Thymus (tissue), 14 donors: ENCODE measurements at places on chromosomes 6 and 20. TPM values are rescaled to one million over a fixed set of nuclear protein-coding genes. Genes with fewer than 3 reads are reported as not detected.

- no peak overlapping the region for H3K27ac ChIP-seq
- no peaks in the 10 kb centered on the region for H3K4me1 ChIP-seq
- H3K27me3 ChIP-seq, result no peaks in the 10 kb centered on the region
- DNase-seq, result no peak
These were observed 115.3 kb downstream of the AHI1 start for GRCh38 chr6:135382182-135382628.

GRCh38 chr20:44706301-44707017, 8.7 kb upstream of the CCN5 start:
- H3K4me1 ChIP-seq, result no peaks in the 10 kb centered on the region
- DNase-seq, result no peak
- no peak overlapping the region for H3K27ac ChIP-seq
- peaks cover 2% of the 10 kb centered on the region for H3K27me3 ChIP-seq

GRCh38 chr6:47733879-47734558, 35.6 kb downstream of the ADGRF4 start:
- H3K27me3 ChIP-seq, result no peaks in the 10 kb centered on the region
- no peak overlapping the region for H3K27ac ChIP-seq

GRCh38 chr6:125104425-125104824, 49.1 kb upstream of the TPD52L1 start:
- no peak for DNase-seq
- no peaks in the 10 kb centered on the region for H3K27me3 ChIP-seq
- H3K4me1 ChIP-seq, result peaks cover 4% of the 10 kb centered on the region
- no peak overlapping the region for H3K4me3 ChIP-seq
- no peaks in the 10 kb centered on the region for H3K36me3 ChIP-seq

DNA sequence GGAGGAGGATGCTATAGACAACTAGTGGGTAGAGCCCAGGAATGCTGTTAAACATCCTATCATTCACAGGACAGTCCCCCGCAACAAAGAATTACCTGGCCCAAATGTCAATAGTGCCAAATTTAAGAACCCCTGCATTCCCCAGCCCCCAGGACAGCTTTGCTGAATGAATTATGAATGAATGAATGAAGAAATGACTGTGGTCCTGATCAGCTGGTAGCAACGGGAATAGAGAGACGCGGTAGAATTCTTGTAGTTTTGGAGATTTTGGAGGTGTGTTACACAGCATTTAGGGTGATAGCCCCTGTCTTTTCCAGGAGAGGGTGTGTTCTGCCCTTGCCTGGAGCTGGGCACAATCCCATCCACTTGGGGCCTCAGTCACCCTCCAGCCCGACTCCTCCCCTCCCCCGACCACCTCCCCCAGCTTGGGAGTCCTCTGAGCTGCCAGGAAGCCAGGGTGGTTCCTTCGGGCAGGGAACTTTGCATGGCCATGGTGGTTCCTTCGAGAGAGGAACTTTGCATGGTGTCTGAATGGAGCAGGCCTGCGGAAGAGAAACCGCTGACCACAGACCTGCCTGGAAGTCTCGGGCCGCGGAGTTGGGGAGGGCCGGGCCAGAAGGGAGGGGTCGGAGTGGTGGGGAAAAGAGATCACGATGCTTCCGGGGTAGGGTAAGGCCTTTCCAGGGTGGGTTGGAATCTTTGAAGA, 1.0 kb upstream of the HCK start:
- DNase-seq, result no peak
- peaks cover 52% of the 10 kb centered on the region for H3K27me3 ChIP-seq
- H3K27ac ChIP-seq, result no peak overlapping the region
- H3K36me3 ChIP-seq, result no peaks in the 10 kb centered on the region
- H3K4me1 ChIP-seq, result no peaks in the 10 kb centered on the region

DNA sequence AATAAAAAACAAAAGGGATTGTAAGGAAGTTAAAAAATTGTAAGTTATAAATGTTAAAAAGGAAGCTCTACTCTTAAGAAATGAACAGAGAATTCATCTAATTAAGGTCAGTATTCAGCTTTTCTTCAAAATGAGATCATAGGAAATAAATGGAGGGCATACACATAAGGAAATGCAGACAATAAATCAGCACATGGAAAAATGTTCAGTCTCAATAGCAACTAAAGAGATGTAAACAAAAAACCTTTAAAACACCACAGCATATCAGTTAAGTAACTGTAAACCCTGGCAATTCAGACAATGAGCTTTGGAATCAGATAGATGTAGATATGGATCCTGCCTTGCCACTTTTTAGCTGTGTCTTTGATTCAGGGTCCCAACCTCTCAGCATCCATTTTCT, 24.0 kb upstream of the CLIC5 start:
- H3K27ac ChIP-seq, result no peak overlapping the region
- no peaks in the 10 kb centered on the region for H3K36me3 ChIP-seq
- H3K4me1 ChIP-seq, result no peaks in the 10 kb centered on the region
- no peak overlapping the region for H3K4me3 ChIP-seq
- no peaks in the 10 kb centered on the region for H3K27me3 ChIP-seq

DNA sequence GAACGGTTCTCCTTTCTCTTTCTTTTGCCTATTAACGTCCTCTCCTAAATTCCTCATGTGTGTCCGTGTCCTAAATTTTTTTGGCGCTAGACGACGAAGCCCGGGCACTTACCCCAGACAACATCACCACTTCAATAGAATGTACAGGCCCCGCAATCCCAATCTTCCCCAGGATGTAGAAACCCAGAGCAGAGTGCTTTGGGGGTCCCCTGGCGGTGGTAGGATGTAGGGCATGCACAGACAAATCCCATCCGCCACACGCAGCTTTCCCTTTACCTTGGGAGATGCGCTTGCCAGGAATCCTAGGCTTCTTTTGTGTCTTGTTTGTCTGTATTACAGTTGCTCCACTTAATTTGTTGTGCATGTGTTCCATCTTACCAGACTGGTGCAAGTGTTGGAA, 417.3 kb upstream of the ARID1B start:
- no peaks in the 10 kb centered on the region for H3K27me3 ChIP-seq
- no peak overlapping the region for H3K27ac ChIP-seq
- no peak for DNase-seq
- H3K36me3 ChIP-seq, result no peaks in the 10 kb centered on the region

DNA sequence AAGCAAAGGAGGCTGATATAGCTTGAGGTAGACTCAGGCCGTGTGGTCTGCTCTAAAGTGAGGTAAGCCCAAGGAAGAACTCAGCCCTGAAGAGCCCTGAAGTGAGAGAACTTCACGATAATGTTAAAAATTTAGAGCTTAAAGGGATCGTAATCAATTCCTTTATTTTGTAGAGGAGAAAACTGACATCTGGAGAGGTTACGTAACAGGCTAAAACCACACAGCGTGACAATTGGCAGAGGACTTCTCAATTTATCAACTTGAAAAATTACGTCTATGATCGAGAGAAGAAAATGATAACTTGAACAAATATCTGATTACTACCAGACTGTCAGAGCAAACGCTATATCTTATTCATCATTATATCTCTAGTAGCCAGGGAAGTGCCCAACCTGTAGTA, 121.8 kb upstream of the FOXO3 start:
- H3K4me1 ChIP-seq, result no peaks in the 10 kb centered on the region
- H3K36me3 ChIP-seq, result no peaks in the 10 kb centered on the region
- H3K4me3 ChIP-seq, result no peak overlapping the region
- H3K27me3 ChIP-seq, result no peaks in the 10 kb centered on the region
- H3K27ac ChIP-seq, result no peak overlapping the region
- DNase-seq, result no peak

DNA sequence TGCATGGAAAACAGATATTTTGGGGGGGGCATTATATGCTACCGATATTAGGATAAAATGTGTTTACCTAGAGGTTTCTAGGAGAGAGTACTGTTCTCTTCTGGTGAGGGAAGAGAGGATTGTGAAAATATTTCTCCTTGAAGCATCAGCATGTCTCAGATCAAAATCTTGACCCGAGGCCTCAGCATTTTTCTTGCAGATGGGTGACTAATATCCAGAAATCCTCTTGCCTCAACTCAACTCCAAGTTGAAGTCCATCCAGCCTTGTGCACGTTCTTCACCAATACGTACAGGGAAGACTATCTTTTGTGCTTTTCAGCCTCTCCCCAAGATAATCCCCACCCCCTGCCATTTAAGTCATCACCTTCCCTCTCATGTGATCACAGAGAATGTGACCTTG, 59.5 kb downstream of the PRND start:
- H3K36me3 ChIP-seq, result peaks cover 23% of the 10 kb centered on the region
- no peaks in the 10 kb centered on the region for H3K27me3 ChIP-seq
- H3K4me3 ChIP-seq, result no peak overlapping the region
- no peak for DNase-seq
- no peaks in the 10 kb centered on the region for H3K4me1 ChIP-seq

- no peak overlapping the region for H3K27ac ChIP-seq
- DNase-seq, result no peak
- H3K36me3 ChIP-seq, result no peaks in the 10 kb centered on the region
- H3K27me3 ChIP-seq, result no peaks in the 10 kb centered on the region
- no peaks in the 10 kb centered on the region for H3K4me1 ChIP-seq
- no peak overlapping the region for H3K4me3 ChIP-seq
These were observed 224.8 kb downstream of the GRM1 start for GRCh38 chr6:146253691-146254090.

DNA sequence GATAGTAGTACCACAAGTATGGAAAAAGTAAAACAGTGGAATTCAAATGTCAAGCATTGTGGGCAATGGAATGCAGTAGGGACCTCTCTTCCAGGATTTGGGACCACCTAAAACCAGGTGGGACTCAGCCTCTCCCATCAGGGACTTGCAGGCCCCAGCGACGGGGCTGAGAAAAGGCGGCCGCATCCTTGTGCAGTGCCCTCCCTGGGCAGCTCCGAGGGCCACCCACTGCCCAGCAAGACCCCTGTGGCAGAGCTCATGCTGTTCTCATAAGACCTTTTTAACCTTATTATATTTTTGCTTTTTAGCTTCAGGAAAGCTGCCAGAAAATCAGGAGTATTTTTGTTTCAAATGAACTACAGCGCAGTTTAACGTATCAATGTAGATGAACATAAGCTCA, 142.6 kb upstream of the RPS6KA2 start:
- H3K27me3 ChIP-seq, result peaks cover 4% of the 10 kb centered on the region
- no peak overlapping the region for H3K27ac ChIP-seq
- H3K4me1 ChIP-seq, result no peaks in the 10 kb centered on the region
- H3K4me3 ChIP-seq, result no peak overlapping the region

DNA sequence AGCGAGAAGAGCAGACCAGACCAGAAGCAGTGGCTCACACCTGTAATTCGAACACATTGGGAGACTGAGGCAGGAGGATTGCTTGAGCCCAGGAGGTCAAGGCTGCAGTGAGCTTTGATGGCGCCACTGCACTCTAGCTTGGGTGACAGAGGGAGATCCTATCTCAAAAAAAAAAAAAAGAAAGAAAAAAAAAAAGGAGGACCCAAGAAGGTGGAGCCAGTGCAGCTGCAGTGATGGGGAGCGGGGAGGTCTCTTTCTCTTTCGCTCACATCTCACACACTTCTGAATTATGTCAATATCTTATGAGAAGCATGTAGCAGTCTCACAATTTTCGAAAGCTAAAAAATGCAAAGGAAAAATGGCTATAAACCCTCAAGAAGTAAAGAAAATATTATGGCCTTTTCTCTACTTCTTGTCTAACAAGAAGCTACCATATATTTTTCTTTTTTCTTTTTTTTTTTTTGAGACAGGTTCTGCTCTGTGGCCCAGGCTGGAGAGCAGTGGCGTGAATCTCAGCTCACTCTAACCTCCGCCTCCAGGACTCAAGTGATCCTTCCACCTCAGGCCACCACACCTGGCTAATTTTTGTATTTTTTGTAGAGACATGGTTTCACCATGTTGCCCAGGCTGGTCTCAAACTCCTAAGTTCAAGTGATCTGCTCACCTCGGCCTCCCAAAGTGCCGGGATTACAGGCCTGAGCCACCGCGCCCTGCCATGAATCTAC, 3.8 kb upstream of the SPO11 start:
- peaks cover 50% of the 10 kb centered on the region for H3K27me3 ChIP-seq
- no peak for DNase-seq
- peaks cover 6% of the 10 kb centered on the region for H3K4me1 ChIP-seq

DNA sequence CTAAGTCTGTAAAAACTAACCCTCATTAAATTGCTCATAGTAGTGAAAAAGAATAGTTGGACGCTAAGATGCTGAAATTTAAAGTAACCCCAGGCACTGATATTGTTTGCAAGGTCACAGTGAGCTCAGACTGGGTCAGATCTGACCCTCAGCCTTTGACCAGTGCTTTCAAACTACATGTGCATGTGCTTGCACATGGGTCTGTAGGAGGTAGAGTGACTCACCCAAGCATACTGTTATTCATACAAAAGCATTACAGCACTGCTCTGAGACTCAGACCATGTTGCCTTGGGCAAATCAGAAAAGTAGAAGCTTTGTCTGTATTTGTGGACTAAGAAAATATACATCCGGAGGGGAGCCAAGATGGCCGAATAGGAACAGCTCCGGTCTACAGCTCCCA, 326.4 kb upstream of the MARCKS start:
- H3K4me3 ChIP-seq, result no peak overlapping the region
- no peaks in the 10 kb centered on the region for H3K36me3 ChIP-seq
- H3K27me3 ChIP-seq, result no peaks in the 10 kb centered on the region

DNA sequence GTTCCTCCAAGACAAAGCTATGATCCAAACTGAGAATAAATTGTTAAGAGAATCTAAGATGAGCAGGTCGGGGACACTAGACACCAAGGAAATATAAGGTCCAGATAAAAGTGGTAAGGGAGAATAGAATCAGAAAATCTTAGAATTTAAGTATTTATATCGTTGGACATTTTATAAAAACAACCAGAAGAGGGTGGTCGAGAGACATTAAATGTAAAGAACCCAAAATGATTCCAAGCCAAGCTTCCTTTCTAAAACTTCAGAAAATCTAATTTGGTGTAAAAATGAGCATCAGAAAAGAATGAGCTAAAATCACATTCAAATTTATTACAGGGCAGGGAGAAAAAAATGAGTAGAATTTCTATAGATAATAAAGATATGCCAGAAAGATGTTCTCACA, 97.8 kb upstream of the OGFRL1 start:
- no peaks in the 10 kb centered on the region for H3K27me3 ChIP-seq
- no peaks in the 10 kb centered on the region for H3K36me3 ChIP-seq
- no peak overlapping the region for H3K27ac ChIP-seq
- no peak for DNase-seq
- no peak overlapping the region for H3K4me3 ChIP-seq

DNA sequence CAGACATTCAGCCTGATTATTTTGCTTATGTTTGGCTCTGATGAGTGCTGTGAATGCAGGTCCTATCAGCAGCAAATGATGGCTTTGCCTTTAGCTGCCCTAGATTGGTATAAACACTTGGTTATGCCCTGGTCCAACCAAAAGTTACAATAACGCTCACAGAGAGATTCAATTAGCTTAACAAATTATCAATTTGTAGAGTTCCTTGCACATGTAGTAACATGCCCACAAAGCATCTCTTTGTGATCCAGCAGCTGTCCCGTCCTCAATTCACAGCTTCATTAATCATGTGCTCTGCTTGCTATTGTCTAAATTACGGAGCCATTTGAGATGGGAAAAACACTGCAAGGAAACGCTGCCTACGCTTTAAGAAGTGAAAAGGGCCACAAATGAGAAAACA, 457.9 kb downstream of the HDGFL1 start:
- H3K36me3 ChIP-seq, result no peaks in the 10 kb centered on the region
- DNase-seq, result no peak
- H3K4me1 ChIP-seq, result no peaks in the 10 kb centered on the region
- no peaks in the 10 kb centered on the region for H3K27me3 ChIP-seq
- no peak overlapping the region for H3K27ac ChIP-seq

GRCh38 chr20:9838378-9839295, at the start of gene PAK5:
Gene PAK5 (minus strand): TSS chr20:9839076. CDS start chr20:9644328, 194,748 bp downstream.
- H3K27me3 ChIP-seq, result peaks cover 12% of the 10 kb centered on the region
- no peak within 1 kb of the TSS for H3K27ac ChIP-seq
- H3K4me3 ChIP-seq, result no peak within 1 kb of the TSS

- H3K27me3 ChIP-seq, result no peaks in the 10 kb centered on the region
- no peak for DNase-seq
- no peak overlapping the region for H3K4me3 ChIP-seq
- no peak overlapping the region for H3K27ac ChIP-seq
These were observed 236.0 kb upstream of the DEFB112 start for GRCh38 chr6:50285735-50286134.

Gene SIRPB2
- 1.2 TPM for total RNA-seq

Gene C2
- 9.0 TPM for total RNA-seq

Gene TTPAL
- total RNA-seq, result 4.1 TPM

Gene MUCL3
- total RNA-seq, result 0.05 TPM

Gene MAP7
- 2.5 TPM for total RNA-seq

Gene SLC4A11
- 0.14 TPM for total RNA-seq
